Motor neuron (in vitro differentiated cells): ENCODE measurements at places on chromosomes 16 and 17.

DNA sequence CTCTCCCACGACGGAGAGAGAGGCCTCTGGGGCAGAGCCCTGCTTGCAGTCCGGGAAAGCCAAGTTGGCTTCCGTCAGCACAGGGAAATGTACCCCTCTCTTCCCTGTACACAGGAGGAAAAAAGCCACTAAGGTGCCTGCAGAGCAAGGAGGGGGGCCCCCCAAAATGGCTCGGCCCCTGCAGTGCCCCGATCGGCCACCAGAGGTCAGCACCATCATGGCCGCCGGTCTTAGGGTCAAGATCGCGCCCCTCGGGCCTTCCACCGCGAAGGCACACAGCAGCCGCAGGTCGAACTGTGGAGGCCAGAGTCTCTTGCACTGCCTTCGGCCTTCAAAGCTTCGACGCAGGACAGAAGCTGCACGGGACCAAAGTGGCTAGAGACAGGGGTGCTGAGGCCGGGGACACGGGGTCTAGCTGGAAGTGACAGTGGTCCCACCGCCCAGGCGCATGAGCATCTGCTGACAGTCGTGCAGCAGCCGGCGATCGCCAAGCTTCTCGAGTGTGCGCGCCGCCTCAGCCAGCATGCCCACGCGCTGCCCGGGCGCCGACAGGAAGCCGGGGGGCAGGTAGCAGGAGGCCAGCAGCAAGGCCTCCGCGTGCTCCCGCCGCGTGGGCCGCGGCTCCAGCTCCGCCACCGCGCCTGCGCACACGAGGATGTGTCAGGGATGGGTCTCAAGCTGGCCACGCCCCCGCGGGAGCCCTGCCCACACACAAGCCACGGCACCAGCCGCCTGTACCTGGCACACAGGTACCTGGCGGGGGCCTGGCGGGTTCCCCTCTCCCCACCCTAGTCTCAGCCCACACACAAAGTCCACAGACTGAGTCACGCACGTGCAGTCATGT lies 24.4 kb downstream of the SREBF1 start:
- ATAC-seq: peak; percentile 26

DNA sequence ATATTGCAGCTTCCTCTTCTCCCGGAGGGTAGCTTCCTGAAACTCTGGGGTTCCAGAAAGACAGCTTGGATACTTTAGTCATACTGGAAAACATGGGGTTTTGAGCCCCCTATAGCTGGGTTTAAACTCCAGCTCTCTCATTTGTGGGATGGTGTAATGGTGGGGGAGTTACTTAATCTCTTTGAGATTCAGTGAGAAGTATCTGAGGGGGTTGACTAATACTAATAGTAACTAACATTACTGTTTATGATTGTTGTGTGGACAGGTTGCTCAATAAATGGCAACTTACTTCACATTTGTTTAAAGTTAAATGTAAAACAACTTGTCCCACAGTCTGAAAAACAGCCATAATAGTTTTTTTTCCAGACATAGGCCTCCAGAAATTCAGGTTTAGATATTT lies 5.1 kb upstream of the SUZ12 start:
- ATAC-seq: no peak

- peak; percentile 75 for ATAC-seq
Measured at GRCh38 chr16:51151435-51151960, 428 bp upstream of the SALL1 start.

- no peak for ATAC-seq
Measured at GRCh38 chr17:31802502-31802901, 56.5 kb downstream of the COPRS start.

GRCh38 chr17:58335779-58336455 lies 7.3 kb upstream of the TSPOAP1 start:
- ATAC-seq: no peak

- ATAC-seq: peak; percentile 58
Measured at GRCh38 chr17:15112846-15113617, 152.1 kb downstream of the PMP22 start.

- no peak for ATAC-seq
Measured at GRCh38 chr17:34862384-34862783, 98.9 kb downstream of the CCT6B start.

GRCh38 chr16:57764341-57765159 lies 29.0 kb downstream of the KATNB1 start:
- peak; percentile 85 for ATAC-seq

- no peak for ATAC-seq
Measured at GRCh38 chr16:89184933-89185794, 13.6 kb downstream of the CDH15 start.

DNA sequence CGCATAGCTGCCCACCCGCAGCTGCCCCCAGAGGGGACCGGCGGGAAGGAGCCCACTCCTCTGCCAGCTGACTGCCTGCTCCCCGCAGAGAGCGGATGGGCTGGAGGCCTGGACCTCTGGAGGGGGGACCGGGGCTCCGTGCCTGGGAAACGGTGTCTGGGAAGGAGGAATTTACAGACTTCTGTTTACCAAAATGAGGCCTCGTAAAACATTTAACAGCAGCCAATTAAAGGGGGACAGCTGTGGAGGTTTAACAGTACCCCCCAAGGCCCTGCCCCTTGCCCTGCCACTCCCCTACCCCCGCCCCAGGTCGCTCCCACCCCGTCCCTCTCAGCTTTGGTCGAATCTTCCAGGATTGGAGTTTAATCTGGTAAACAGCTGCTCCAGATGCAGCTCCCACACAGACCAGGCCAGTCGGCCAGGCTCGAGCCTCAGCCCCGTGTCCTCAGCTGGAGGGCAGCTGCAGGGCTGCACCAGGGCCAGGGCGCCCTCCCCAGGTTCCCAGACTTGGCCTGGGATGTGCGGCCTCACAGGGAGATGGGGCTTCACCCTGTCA lies 41.1 kb downstream of the BAHCC1 start:
- ATAC-seq: peak; percentile 13

DNA sequence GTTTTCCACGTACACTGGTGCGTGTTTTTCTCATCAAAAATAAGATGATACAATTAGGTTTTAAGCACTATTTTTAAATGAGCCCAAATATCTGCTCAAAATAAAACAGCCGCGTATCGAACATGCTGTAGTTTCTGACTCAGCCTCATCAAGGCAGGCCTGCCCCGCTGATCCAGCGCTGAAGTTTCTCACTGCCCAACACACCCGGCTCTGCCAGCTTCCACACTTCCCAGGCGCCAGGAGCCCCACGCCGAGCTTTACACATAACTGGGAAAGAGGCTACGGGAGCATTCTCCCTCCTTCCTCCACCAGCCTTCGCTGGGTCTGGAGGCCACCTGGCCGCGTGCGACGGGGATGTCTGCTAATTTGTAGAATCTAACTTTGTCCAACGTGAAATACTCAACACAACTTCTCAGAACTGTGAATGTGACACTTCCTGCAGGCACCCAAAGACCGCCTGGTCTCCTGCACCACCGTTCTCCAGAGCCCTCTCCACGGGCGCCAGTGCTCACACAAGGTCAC lies 42.1 kb downstream of the MAP1LC3B start:
- ATAC-seq: no peak

- no peak for ATAC-seq
Measured at GRCh38 chr16:54487933-54488332, 201.3 kb upstream of the IRX3 start.

DNA sequence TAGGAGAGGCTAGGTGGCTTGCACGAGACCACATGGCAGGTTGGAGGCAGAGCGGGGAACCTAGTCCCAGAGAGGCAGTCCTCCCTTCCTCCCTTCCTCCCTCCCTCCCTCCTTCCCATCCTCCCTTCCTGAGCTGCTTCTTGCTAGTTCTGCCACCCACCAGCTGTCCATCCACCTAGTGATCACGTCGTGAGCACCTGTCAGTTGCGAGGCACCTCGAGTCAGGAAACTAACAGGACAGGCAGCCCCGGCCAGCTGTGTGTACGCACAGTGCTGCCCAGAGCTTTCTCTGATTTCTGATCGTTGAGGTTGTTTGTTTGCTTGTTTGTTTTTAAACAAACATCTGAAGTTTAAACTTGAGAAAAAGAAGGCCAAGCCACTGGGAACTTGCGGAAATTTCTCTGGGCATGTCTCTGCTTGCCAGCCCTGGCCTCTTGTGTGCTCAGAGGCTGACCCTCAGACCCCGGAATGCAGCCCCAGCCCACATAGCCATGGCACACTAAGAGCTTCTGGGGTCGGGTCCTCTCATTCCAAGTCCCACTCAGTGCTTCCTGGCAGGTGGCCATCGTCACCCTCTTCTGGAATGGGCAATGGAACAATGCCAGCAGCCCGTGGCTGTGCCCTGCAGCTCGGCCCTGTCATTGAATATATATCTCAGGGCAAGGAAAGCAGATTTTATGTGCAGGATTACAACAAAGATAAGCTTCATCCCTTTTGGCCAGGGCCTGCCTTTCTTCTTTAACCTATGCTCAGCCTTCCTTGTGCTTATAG lies 174.0 kb downstream of the KATNIP start:
- no peak for ATAC-seq

- no peak for ATAC-seq
Measured at GRCh38 chr16:1757714-1758461, 13.5 kb downstream of the NME3 start.

- no peak for ATAC-seq
Measured at GRCh38 chr16:74465851-74466685, 44.8 kb upstream of the CLEC18B start.

DNA sequence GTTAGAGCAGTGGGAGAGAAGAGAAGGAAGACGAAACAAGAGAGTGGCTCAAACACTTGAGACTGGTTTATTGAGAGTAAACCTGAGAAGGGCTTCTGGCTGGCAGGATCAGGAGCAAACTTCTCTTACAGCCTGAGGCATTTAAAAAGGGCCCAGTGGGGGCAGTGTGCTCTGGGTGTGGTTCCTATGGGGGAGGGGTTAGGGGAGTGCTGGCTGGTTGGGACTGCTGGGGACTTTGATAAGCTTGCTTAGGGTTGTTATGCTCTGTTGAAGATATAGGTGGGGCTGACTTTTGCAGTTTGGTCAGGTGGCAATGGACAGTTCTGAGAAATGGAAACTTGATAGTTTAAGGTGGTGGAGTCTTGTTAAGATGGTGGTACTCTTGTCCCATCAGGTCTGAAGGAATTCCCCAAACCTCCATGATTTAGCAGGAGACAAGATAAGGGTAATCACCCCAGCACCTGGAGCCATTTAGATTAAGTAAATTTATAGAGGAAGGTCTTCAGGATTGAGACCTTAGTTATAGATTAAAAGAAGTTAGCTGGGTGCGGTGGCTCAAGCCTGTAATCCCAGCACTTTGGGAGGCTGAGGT lies 79.3 kb downstream of the EMP2 start:
- ATAC-seq: no peak

GRCh38 chr17:68568581-68568980 lies 32.6 kb downstream of the FAM20A start:
- ATAC-seq: no peak

- ATAC-seq: no peak
Measured at GRCh38 chr16:27326251-27326650, 12.5 kb downstream of the IL4R start.

DNA sequence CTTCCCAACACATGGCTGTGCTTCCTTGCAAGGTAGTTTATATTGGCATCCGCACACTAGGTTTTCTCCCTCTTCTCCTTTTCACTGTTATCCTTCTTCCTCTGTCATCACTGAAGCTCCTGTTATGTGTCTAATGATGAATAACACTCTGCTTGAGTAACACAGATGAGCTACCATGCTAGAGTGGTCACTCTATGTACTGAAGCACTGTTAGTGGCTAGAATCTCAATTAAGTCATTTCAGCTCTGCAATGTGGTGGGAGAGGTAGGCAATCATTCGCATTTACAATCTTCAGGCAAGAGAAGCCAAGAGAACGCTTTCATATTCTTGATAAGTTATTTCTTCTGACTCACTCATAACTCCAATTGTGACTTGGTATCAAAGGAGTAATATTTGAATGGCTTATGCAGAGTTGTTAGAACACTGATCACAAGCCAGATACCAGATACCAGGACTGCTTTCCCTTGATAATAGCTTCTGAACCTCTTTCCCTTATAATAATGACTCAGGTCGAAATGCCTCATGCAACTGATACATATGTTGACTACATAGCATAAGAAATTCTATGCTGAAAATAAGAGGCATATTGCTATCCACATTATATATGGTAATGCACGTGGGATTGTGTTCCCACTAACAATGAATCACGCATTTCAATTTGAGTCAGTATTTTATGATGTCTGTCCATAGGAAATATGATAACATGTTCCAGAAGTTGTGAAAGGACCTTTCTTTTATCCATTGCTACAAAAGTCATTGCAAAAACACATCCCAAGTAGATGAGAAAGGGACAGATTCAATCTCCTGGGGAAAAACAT lies 158.0 kb upstream of the HS3ST3A1 start:
- ATAC-seq: peak; percentile 53

- ATAC-seq: peak; percentile 63
Measured at GRCh38 chr17:17403899-17404576, 72.8 kb upstream of the MED9 start.

DNA sequence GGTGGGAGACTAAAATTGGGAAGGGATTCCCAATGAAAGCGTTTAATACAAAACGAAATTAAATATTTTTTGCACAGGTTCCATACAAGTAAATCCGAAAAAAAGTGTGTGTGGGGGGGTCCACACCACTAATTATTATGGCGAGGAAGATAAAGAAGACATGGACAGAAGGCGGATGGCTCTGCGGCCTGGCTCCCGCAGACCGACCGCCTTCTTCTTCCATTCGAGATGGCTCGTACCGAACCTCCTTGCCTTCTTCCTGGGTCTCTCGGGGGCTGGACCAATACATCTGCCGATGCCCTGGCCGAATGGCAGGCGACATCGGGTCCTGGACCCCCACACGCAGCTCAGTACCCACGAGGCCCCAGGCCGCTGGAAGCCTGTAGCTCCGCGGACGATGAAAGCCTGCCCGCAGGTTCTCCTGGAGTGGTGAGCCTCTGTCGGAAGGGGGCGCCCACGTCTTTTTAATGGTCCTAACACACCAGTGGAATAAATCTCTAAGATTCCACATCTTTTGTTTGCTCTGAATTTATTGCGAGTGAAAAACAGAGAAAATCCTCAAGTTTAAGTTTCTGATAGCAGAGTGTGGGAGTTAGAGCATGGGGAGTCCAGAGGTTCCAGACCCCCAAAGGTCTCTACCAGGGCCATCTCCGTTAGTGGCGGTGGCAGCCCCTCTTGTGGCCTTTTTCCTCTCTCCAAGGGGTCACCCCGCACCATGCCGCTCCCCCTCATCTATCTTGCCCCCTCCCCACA lies 1.4 kb downstream of the PRAC2 start:
- ATAC-seq: peak; percentile 86

DNA sequence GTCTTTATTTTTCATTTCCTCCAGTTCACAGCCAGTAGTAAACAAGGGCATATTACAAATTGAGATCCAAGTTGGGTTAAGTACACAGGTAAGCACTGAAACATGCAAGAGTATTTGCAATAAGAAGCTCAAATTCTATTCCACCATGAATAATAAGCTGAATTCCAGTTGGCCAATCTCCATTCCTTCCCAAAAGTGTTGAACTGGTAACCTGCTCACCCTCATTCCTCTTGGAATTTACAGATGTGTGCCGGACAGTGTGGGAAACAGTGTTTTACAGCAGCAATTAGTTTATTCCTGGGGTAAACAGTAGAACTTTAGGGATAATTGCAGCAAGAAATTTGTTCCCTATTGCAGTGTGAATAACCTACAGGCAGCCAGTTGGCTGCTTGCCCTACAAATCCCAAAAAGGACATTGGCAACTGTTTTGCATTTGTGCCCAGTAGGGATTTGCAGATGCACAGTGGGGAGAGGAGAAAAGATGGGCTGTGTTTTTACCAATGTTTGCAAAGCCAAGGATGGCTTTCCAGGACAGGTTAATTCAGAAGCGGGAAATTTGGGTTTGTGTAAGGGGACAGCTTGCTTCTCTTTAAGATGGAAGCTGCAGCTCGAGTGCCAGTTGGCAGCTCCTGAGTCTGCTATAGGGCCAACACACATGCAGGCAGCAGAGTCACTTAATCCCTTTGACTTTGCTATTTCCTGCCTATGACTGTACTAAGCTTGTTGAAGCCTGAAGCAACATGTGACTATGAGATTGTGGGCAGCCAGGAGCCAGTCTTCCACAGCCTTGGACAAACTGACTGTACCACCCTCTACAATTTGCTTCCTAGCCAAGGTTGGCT lies 318.9 kb downstream of the MAP2K6 start:
- no peak for ATAC-seq
